ENCODE measurements at places on chromosomes 1 and 21.
A peak's percentile ranks its signal among the peaks of the same experiment; 100 is the strongest.

- DNase-seq = no peak
Observed at GRCh38 chr1:172324761-172325160, 95.7 kb upstream of the C1orf105 start.

- peak; percentile 55 for DNase-seq
Observed at GRCh38 chr1:64895500-64895899, 70.8 kb downstream of the JAK1 start.

DNA sequence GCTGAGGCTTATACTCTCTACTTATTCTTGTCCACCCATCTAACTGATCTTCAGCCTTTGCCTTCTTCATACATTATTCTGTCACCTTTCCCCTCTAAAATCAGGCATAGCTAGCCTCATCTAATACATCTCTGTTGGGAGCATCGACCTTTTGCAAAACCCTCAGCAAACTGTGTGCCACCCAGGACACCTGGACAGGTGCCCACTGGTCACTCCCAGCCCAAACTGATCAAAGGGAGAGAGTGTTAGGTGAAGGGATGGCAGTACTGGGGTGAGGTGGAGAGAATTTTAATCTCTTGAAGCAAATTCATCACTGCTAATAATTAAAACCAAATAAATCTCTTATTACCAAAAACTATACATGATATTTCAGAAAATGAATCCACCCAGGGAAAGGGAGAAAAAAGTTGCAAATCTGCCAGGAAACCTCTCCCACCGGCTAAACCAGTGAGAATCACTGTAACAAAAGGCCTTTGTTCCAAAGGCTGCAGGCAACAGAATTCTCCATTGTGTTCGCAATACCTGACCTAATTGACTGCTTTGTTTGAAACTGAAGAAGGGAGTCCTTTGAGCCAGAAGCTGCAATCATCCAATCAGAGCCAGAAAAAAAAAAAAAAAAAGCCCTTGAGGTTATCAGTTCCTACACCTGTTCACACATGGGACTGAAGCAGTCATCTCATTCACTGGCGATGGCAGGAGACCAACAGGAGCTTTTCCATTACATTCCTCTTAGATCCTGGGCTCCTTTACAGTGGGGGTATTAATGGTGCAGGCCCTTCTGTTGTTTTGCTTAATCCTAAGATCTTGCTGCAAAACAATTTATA, 172.6 kb downstream of the APP start:
- no peak for DNase-seq

- DNase-seq = no peak
Observed at GRCh38 chr1:147214842-147215539, 10.1 kb downstream of the FMO5 start.

DNA sequence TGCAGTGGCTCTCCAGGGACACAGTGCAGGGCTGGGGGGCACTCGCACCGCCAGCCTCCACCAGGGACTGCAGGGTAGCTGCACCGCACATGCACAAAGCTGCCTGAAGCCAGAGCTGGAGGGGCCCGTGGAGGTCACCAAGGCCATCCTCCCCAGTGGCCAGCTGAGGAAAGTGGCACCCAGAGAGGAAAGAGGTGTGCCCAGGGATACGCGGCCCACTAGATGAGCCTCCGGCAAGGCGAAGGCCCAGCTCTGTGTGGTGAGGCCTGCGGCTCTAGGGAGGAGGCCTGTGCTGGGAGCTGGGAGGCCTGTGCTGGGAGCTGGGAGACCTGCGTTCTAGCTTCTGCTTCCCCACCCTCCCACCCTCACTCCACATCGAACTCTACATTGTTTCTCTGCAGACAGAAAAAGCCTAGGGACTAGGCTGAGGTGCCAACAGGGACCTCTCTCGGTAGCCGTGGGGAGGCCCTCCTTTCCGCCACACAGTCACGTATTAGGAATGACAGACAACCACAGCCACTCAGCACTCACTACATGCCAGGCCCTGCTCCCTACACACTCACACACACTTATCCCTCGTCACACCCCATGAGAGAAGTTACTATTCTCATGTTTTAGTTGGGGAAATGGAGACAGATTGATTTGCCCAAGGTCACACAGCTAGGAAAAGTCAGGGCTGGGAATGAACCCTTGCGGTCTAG, 921 bp upstream of the ASCL5 start:
- no peak for DNase-seq

DNA sequence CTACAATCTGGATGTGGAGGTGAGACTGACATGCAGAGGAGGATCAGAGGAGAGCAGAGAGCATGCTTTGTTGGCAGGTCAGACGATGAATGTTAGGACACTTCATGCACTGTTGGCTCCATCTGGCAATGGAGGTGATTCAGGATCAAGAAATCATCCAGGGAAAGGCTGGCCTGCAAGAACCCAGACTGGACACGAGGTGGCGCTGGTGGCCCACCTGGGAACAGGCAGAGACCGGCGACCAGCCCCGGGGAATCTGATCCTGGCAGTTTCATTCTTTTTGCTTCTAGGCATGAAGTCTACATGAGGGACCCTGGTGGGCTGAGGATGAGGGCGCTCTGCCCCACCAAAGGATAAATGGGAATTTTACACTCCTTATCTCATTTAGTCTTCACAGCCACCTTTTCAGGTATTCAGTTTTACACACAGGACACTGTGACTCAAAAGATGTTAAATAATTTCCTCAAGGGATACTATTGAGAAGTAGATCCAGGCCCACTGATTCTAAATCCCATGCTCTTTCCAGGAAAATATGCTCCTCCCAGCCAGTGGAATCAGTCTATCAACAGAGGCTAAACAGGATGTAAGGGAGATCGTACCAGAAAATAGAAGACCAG, 26.2 kb upstream of the SCMH1 start:
- peak; percentile 83 for DNase-seq

GRCh38 chr1:168387781-168388760, 107.4 kb downstream of the TBX19 start:
- DNase-seq = no peak

GRCh38 chr1:46735708-46736324, 16.9 kb upstream of the EFCAB14 start:
- DNase-seq = peak; percentile 37

DNA sequence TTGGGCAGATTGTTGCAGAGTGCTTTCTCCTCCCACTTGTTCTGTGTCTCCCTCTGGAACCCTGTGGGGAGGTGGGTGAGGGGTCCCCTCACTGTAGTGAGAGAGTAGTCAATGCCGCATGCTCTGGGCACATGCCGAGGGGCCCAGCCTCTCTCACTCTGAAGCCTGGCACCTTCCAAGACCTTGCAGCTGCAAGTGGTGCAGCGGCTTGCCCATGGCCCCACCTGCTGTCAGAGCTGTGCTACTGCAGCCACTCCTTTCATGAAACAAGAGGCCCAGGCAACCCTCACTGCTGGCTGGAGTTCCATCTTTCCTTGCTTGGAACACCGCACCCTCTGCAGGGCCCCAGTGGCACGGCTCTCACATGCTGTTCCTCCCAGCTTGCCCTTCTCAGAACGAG, 58.4 kb upstream of the COL6A1 start:
- no peak for DNase-seq

- peak; percentile 67 for DNase-seq
Observed at GRCh38 chr1:85201340-85202091, 700 bp upstream of the SYDE2 start.

DNA sequence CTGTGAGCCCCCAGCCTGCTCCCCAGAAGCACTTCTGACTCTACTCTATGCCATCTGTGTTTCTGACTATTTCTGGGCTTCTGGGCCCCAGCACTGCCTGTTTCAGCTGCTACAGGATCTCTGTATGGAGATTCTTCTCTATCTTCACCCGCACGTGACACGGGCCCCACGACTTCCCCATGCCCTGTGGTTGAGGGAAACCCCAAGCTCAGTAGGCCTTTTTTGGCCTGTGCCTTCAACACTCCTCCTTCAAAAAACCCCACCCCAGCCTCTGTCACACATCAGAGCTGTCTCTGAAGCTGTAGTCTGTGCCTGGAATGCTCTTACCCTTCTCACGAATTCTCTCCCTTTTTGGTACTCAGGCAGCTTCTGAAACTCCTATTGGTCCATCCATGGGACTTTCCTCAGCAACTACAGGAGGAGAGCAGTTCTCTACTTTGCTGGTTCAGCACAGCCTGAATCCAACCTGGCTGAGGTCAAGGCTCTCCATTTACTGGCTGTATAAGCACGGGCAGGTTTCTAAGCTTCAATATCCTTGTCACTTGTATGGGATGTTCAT, 2.0 kb upstream of the NID1 start:
- peak; percentile 81 for DNase-seq

DNA sequence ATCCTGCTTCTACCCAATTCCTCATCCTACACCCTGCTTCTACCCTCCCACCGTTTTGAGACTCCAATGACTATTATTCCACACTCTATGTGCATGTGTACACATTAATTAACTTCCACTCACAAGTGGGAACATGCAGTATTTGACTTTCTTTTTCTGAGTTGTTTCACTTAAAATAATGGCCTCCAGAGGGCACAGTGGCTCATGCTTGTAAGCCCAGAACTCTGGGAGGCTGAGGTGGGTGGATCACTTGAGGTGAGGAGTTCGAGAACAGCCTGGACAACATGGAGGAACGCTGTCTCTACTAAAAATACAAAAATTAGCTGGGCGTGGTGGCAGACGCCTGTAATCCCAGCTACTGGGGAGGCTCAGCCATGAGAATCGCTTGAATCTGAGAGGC, 464.8 kb downstream of the PTBP2 start:
- DNase-seq = no peak

GRCh38 chr1:206114692-206115640, 2.2 kb downstream of the AVPR1B start:
- DNase-seq = no peak

GRCh38 chr1:221729771-221730330, 12.0 kb downstream of the DUSP10 start:
- DNase-seq = no peak

- no peak for DNase-seq
Observed at GRCh38 chr1:97066860-97067259, 345.3 kb downstream of the PTBP2 start.

- DNase-seq = no peak
Observed at GRCh38 chr1:116075990-116076389, 35.2 kb upstream of the MAB21L3 start.

Measured in GM10248 (cell line).